ENCODE measurements at places on chromosomes 2 and 18.

GRCh38 chr2:230975927-230976326 lies 20.0 kb upstream of the SPATA3 start:
- DNase-seq: no peak

DNA sequence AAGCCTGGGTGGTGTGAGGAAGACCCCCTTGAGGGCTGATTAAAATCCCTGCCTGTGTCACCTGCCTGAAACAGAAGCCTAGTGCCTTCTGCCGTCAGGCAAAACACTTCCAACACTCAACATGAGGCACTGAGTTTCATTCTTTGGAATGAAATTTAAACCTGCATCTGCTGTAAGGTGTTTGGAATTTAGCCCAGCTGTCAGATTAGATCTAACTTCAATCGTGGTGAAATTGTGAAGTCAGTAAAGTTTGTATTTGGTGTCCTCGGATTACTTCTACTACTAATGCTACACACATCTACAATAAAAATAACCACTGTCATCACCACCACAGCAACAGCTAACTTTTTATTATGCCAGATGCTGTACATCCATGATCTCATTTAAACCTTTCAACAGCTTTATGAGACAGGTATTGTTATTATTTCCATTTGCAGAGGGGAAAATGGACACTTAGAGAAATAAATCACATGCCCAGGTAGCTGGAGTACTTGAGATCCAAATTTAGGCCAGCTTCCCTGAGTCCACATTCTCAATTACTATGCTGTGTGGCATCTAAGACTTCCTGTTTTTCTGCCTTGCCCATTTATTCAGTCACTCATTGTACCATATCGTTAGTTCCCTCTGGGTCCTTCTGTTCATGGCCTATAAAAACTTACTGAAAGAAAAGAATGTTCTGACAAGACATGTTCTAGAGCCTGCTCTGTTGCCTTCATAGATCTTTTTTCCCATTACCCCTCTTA lies 98.2 kb upstream of the GCFC2 start:
- DNase-seq: no peak

GRCh38 chr2:44902217-44903137 lies 39.0 kb upstream of the SIX3 start:
- no peak for DNase-seq

GRCh38 chr2:121080013-121080772 lies 204.8 kb downstream of the TFCP2L1 start:
- peak; percentile 13 for DNase-seq

GRCh38 chr18:36095936-36096519 lies 28.7 kb upstream of the RPRD1A start:
- no peak for DNase-seq

DNA sequence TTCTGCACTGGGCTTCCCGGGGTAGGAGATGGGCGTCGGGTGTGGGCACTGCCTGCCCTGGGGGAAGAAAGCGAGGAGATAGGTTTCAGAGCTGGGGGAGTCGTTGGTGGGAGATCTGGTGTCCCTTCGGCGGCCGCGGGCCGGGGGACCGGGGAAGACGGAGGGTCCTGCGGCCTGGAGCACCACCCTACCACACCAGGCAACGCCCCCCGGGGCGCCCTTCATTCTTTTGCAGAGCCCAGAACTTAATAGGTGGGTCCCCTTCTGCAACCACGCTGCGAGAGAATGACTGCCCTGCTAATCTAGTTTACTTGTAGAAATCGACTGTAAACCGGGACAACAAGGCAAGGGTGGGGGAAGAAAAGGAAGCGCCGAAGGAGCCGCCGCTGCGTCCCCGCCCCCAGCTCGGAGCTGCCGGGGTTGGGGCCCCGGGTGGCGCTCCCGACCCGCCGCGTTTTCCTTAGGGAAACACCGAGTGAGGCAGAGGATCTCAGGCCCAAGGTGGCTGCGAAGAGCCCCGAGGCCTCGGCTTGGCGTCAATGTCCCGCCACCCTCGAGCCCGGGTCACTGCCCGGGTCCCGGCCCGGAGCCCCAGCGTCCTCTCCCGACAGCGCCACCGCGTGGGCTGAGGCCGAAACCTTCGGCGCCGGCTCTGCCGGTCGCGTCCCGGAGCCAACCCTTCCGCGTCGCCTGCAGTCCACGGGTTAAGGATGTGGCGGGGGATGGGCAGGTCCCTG lies 5.4 kb upstream of the SATB2 start:
- DNase-seq: no peak

Measured in activated T-helper 1 cell treated with Interleukin-2 at 50 U/mL for 16 hours (primary cell).